ENCODE measurements at places on chromosomes 12 and 14. TPM values are rescaled to one million over a fixed set of nuclear protein-coding genes. Genes with fewer than 3 reads are reported as not detected.

DNA sequence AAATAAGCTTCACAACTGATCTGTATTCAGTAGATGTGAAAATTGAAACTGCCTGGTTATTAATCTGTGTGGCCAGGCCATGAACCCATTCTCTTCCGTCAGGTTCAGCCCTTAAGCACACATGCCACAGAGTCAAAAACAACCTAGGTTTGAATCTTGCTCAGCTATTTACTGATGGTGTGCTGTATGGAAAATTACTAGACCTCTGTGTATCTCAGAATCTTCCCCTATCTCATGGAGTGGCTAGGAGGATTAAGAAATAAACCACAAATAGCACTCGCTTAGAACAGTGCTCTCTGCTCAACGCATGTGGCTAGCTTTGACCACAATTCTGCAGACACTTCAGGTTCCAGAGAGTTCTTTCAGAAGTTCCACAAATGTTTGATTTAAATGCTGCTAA is 240.7 kb upstream of the PLEKHG7 start:
- DNase-seq, result no peak

- no peak for DNase-seq
These were observed 86.1 kb downstream of the MGAT4C start for GRCh38 chr12:86170051-86170450.

Gene ZFP36L1
- 16.5 TPM for polyA plus RNA-seq

DNA sequence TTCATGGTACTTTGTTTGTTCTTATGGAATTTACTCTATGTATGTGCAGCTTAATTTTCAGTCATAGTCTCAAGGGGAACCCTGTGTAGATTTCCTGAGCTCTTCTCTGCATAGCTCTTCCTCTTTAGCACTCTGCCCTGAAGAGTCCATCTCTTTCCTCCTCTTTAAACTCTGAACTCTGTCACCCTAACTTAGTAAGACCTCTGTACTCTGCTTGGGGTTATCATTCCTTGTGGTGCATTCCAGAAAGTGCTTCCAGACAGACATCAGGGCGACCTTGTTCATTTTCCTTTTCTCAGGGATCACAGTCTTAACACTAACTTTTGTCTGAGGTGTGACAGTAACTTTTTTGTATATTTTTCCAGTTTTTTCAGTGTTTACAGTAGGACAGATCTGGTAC is 179.3 kb downstream of the RAD51B start:
- no peak for DNase-seq

Gene KIF26A
- 1.4 TPM for polyA plus RNA-seq

Gene OR4E2
- not detected for polyA plus RNA-seq

DNA sequence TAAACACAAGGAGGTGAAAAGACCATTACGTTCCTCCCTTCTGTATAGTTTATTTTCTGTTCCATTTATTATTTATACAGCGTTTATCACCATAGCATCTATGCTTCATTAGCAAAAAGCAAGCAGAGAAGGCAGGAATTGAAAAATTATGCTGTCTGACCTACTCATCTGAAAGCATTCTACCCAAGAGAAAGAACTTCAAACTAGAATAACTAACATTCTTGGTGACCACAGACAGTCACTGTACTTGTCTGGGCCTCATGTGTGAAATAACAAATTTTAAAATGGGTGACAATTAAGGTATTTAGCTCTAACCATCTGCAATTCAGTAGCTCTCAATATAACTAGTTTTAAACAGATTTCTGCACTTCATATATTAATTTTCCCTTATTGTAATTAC is 29.3 kb upstream of the PDE3A start:
- no peak for DNase-seq

GRCh38 chr14:93832081-93832480 is 43.8 kb upstream of the PRIMA1 start:
- peak; percentile 47 for DNase-seq

- DNase-seq, result no peak
These were observed 88.6 kb downstream of the NINJ2 start for GRCh38 chr12:574475-575128.

DNA sequence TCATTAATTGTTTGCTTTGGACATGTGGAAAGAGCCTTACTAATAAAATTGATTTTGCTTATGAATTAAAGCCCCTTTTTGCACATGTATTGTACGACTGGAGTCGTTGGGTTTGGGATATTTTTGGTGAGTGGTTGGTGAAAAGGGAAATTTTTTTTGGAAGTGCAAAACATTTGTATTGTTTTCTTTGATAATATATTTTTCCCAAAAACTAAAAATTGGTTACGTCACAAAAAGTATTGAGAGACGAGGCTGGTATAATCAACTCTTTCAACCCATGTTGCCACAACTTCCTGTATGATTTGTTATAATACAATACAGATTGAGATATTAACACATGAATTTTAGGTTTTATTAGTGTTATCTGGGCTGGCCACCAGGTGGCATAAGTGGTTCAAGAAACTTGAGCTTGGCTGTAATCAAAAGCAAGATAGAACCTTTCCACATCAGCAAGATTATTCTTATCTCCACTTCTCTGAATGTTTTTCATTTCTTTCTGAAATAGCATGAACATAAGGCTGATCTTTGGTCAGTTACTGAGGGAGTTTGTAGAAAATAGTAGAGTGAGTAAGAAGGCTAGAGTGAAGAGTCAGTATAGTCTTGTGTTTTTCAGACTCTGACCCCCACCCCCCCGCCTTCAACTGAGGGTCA is 8.7 kb downstream of the NGDN start:
- peak; percentile 39 for DNase-seq

DNA sequence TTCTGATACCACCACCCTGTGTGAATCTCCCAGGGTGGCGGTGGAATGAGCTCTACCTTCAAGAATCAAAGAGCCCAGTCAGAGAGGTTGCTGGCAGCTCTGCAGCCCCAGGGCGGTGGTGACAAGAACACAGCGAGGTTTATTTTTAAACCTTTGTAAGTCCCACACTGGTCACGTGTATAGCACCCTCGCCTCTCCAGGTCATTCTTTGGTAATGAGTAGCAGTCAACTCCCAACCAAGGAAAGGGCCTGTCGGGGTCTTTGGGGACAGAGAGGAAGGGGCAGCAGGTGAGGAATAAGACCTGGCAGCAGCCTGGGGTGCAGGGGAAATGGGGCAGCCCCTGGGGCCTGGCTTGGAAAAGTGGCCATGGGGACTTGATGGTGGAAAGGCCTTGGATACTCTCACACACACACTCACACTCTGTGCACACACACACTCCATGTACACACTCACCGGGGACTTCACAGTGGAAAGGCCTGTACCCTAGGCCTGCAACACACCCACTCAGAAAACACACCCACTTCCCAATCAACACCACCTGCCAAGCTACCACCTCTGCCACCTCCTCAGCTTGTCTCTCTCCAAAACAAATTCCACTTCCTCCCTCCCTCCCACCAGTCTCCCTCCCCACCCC is 178.6 kb downstream of the DPF3 start:
- no peak for DNase-seq

DNA sequence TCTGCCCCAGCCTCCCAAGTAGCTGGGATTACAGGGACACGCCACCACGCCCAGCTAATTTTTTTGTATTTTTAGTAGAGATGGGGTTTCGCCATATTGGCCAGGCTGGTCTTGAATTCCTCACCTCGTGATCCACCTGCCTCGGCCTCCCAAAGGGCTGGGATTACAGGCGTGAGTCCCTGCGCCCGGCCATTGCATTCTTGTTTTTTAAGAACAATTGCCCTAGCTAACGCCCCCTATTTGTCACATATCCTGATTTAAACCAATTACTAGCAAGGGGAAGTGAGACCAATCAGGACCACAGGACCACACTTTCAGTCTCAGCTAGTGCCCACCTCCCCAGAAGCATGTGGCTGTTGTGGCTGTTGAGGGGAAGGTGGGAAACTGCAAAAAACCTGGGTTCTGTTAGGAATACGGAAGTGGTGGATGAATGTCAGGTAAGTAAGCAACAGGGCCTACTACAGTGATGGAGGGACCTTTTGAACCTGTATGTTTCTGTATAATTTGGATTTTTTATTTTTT is 37.8 kb upstream of the NFYB start:
- DNase-seq, result no peak

DNA sequence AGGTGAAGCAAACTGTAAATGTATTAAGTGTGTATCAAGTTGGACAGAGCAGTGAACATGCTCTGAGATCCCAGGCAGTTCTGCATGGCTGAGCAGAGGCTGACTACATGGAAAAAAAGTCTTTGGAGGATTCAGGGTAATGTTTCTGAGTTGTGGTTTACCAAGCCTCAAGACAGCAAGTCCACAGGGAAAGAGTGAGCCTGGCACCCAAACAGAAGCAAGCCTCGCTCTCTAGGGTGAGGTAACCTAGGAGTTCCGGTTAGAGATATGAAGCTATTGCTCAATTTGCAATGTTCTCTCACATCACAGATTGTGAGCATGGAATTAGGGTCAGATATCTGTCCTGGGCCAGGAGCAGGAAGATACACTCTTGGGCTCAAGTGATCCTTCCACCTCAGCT is 158.6 kb downstream of the MON2 start:
- DNase-seq, result no peak

- no peak for DNase-seq
These were observed 295.2 kb downstream of the SLC16A7 start for GRCh38 chr12:59890896-59891579.

GRCh38 chr14:36301159-36301558 is 19.3 kb downstream of the MBIP start:
- DNase-seq, result no peak

GRCh38 chr12:7948589-7949260 is 12.7 kb upstream of the SLC2A3 start:
- no peak for DNase-seq

DNA sequence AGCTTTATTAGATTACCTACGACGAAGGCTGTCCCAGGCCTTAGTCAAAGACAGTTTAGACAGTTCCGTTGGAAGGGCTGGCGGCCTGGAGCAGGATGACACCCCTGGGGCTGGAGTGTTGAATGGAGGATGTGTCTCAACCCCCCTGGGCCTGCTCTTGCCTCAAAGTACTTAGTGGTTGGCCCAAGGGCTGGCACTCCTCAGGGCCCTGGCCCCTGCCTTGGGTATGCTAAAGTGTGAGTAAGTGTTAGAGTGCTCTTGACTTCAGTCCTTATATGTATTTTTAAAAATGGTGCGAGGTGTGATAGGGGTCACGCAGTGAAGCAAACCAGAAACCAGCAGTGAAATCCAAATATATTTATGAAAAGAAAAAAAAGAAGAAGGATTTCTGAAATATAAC is 261.6 kb downstream of the KTN1 start:
- no peak for DNase-seq

- no peak for DNase-seq
These were observed 412.6 kb downstream of the MDGA2 start for GRCh38 chr14:47262801-47263200.

Gene IFI27
- polyA plus RNA-seq, result 1.2 TPM

Gene SERPINA1
- 11.3 TPM for polyA plus RNA-seq

DNA sequence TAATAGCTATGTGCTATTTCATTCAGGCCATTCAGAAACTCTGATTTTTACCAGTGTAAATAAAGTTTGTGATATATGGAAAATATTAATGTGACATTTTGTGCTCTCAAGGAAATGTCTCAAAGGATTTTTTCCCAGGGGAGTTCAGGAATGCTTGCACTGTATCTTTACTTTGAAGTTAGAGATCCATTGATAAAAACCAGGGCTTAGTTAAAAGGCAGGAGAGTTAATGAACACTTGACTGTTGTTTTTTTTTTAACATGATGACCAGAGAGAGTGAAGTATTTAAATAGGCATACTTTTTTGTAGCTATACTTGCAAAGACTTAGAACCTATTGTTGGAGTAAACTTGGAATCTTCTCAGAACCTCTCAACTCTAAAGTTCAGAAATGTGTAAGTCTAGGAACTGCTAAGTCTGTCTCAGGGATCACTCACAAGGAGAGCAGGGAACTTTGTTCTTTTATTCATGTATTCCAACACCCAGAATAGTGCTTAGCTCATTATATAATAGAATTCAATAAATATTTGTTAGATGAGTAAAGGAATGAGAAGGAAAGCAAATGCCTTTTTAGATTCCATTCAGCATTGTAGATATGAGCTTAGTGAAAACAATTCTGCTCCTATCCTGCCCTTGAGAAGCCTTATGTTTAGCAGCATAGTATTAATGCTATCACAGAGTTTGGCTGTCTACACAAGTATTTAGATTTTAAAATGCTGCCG is 117.5 kb downstream of the DAAM1 start:
- no peak for DNase-seq

Gene RERG
- 0.84 TPM for polyA plus RNA-seq

DNA sequence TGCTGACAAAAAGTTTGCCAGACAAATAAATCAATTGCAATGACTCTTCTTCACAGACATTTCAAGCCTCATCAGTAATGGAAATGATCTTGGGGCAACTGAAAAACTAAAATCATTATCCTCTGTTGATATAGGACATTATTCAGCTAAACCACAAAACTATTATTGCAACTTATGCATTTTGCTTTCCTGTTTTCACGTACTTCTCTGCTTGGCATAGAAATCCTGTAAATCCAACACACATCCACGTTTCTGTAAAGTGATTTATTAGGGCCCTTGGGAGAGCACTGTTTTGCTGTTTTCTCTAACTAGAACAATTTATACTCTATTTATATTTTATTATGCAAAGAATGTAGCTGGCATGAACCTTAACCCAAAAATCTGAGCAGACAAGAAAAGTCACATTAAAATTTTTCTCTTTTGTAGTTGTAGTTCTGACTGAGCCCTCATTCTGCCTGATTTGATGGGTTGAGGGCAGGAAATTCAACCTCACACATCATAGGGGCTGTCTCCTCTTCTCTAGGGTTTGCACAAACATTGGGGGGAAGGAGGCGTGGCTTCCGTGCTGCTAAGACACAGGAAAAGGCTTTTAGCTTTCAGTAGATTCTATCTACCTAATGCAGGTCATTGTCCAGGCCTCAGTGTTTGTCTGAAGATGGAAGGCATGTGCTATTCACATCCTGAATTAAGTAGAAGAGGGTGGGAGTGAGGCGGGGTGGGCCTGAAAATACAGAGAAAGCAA is 11.5 kb upstream of the NUP107 start:
- no peak for DNase-seq

Gene SYNDIG1L
- not detected for polyA plus RNA-seq

Gene ACRBP
- 0.88 TPM for polyA plus RNA-seq

Gene GNPNAT1
- polyA plus RNA-seq, result 18.0 TPM

Gene P2RX2
- polyA plus RNA-seq, result 0.03 TPM

Gene CAND1
- 26.5 TPM for polyA plus RNA-seq

- DNase-seq, result no peak
These were observed 17.3 kb upstream of the KRT86 start for GRCh38 chr12:52257074-52257551.

GRCh38 chr14:96617635-96618034 is 115.5 kb downstream of the PAPOLA start:
- DNase-seq, result no peak

- DNase-seq, result no peak
These were observed 115.0 kb downstream of the TPH2 start for GRCh38 chr12:72053604-72054003.

Measured in SK-N-SH (cell line).